Activated naive CD4-positive, alpha-beta T cell treated with anti-CD3 and anti-CD28 coated beads, Interleukin-2, amount 10 ng/mL, durations not matched to agents 5 hours and 36 hours (primary cell): ENCODE measurements at places on chromosomes 16 and 17. TPM values are rescaled to one million over a fixed set of nuclear protein-coding genes. Genes with fewer than 3 reads are reported as not detected.

KRTAP1-1 gene
- not detected for total RNA-seq

SHBG gene
- total RNA-seq, result not detected

VWA3A gene
- 0.20 TPM for total RNA-seq

KRT28 gene
- total RNA-seq, result not detected

LDHD gene
- 0.22 TPM for total RNA-seq

ZNF768 gene
- 5.3 TPM for total RNA-seq

TBC1D28 gene
- not detected for total RNA-seq

VPS25 gene
- 48.8 TPM for total RNA-seq

LHX1 gene
- not detected for total RNA-seq

CPHXL2 gene
- not detected for total RNA-seq

ALOX12 gene
- not detected for total RNA-seq

ARHGDIG gene
- total RNA-seq, result not detected

GPRC5C gene
- total RNA-seq, result 1.2 TPM

C16orf96 gene
- 0.25 TPM for total RNA-seq

GAS7 gene
- total RNA-seq, result 0.78 TPM

IL17C gene
- not detected for total RNA-seq

CCDC92B gene
- total RNA-seq, result 0.08 TPM

C16orf86 gene
- 6.1 TPM for total RNA-seq

HOXB4 gene
- total RNA-seq, result 5.2 TPM

KCNJ18 gene
- total RNA-seq, result not detected

ABCC3 gene
- not detected for total RNA-seq

DERL2 gene
- 63.8 TPM for total RNA-seq

MT1G gene
- total RNA-seq, result 3.2 TPM

ZNF821 gene
- 9.7 TPM for total RNA-seq

DNAH9 gene
- not detected for total RNA-seq

PSMB3 gene
- total RNA-seq, result 173 TPM

FAM171A2 gene
- total RNA-seq, result 0.19 TPM

SEPHS2 gene
- total RNA-seq, result 56.7 TPM

FBXL20 gene
- 16.1 TPM for total RNA-seq

KRT33B gene
- not detected for total RNA-seq

ST6GALNAC2 gene
- total RNA-seq, result not detected

WFDC1 gene
- 0.39 TPM for total RNA-seq

CDH5 gene
- not detected for total RNA-seq

CRYM gene
- not detected for total RNA-seq

PPY gene
- total RNA-seq, result not detected

GNG13 gene
- not detected for total RNA-seq
